ENCODE measurements at places on chromosomes 7 and 10.

- no peak for DNase-seq
Observed at GRCh38 chr7:100612730-100613390, 520 bp downstream of the MOSPD3 start.

GRCh38 chr10:132826524-132827422, 40.8 kb upstream of the NKX6-2 start:
- DNase-seq, result no peak

DNA sequence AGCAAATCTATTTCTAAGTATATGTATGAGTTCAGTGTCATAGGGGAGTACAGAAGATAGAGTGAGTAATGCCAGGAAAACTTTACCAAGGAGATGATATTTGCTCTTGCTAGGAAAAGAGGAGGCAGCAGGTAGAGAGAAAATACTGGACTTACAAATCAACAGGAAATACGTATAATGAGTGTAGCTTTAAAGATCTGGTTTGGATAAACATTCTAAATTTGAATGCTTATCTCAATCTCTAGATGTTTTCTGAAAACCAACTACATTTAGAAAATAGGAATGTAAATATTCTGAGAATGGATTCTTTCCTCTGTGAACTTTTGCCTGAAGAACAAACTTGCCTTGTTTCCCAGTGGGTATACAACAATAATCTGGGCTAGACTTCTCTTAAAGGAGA, 46.9 kb upstream of the GNAI1 start:
- no peak for DNase-seq

- no peak for DNase-seq
Observed at GRCh38 chr7:53119514-53119941, 84.1 kb downstream of the POM121L12 start.

GRCh38 chr10:127298381-127298780, 102.0 kb upstream of the INSYN2A start:
- no peak for DNase-seq

DNA sequence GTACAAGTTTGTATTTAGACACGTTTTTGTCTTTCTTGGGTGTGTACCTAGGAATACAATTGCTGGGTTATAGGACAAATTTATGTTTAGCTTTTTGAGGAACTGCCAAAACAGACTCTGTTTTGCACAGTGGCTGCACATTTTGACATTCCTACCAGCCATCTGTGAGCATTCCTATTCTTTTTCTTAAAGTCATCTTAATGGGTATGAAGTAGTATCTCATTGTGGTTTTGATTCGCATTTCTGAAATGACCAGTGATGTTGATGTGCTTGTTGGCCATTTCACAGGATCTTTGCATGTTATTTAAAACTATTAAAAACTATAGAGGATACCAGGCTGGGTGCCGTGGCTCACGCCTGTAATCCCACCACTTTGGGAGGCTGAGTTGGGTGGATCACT, 32.6 kb upstream of the IL15RA start:
- no peak for DNase-seq

DNA sequence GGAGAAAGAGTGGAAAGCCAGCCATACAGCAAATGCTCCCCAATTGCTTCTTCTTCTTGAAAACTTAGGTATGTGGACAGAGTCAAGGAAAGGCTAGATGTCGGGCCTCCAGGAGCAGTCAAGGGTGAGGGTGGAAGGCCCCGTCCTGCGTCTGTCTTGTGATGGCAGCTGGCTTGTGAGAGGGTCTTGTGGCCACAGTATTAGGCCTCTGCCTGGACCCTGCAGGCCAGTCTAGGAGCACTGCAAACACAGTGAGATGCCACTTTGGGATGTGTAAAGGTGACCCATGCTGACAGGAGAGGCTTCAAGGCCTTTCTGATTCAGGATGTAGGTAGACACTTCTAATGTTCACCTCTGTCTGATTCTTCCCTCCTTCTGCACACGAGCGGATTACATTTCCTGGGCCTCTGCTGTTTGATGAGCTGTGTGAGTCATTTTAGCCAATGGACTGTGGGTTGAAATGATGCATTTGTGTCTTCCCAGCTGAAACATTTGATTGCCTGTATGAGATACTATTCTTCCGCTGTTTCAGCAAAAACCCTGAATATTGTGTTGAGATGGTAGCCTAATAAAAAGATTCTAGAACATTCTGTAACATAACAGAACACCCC, 135.4 kb downstream of the EMX2 start:
- DNase-seq, result no peak

DNA sequence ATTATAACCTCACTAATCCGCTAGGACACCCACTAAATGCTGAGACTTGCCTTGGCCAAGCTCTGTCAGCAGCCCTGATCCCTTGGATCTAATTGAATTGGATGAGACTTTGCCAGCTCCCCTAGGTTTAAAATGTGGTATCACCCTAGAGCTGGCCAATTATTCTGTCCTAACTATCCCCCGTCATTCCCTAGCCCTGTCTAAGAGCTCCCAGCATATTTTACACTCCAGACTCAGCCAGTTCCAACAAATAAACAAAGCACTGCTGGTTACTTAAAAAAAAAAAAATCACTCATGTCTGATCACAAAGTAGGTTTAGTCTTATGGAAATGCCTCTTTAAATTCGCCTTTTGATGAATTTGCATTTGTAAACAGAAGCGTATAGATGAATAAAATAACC, 147.9 kb upstream of the EGR2 start:
- DNase-seq, result no peak

DNA sequence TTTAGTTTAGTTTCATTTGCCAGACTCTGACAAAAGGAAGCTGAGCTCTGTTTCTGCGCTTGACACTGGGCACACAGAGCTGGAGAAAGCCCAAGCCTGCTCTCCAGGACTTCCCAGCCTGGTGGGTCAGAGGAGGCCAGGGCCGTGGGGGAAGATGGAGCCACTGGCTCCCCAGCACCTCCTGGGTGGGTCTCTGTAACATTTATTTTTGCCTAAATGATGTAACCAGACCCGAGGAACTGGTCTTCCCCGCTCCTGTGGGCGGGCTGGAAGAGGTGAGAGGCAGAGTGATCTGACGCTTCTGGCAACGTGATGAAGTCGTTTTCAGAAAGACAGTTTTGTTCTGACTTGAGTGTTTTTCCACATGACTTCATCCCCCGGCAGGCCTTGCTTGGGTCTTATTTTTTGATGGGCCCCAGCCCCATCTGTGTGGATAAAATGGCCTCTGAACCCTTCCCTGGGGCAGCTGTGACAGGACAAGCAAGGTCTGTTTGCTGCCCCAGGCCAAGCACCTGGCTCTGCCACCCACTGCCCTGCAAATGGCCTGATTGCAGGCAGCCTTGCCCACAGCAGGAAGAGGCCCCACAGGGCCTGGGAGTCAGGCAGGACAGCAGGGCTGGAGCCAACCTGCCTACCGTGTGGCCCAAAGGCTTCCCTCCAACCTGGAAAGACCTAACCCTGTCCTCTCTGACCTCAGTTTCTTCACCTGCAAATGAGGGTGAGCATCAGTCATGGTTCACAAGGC, 304.9 kb upstream of the ZMIZ1 start:
- no peak for DNase-seq

GRCh38 chr7:110522061-110522760, 568.7 kb upstream of the LRRN3 start:
- DNase-seq, result peak; percentile 23

GRCh38 chr7:26863518-26864308, 677 bp downstream of the SKAP2 start:
- no peak for DNase-seq

GRCh38 chr7:97043281-97043680, 18.6 kb upstream of the DLX5 start:
- no peak for DNase-seq

DNA sequence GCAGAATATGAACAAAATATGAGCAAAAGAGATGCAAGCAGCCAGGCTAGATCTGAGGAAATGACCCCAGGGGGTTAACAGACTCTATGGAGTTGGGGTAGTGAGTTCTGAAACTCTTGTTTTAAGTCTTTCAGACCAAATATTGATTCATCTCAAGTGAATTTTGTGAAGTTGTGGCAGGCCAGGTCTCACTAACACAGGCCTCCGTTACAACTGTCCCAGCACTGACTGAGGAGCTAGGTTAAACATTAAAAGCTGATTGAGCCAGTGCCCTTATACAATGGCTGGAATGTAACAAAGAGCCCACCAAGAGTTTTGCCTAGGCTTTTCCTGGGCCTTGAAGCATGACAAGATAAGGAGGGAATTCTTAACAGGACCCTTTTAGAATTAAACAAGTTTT, 192.3 kb upstream of the STK17A start:
- no peak for DNase-seq

DNA sequence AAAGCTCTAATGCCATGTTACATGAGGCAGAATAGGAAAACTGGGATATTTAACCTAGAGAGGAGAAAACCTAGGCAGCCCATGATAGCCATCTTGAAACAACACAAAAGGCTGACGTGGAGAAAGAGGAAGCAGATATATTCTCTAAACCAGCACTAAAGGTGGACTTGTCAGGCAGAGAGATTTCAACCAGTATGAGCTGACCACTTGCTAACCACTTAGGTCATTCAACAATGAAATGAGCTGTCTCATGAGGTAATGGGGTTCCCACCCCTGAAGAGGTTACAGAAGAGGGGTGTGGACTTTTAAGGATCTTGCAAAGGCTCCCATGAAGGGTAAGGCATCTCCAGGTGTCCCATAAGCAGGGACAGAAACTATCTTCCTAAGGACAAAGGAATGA, 26.8 kb upstream of the EGR2 start:
- DNase-seq, result no peak

- DNase-seq, result no peak
Observed at GRCh38 chr10:126689461-126689994, 19.0 kb upstream of the C10orf90 start.

DNA sequence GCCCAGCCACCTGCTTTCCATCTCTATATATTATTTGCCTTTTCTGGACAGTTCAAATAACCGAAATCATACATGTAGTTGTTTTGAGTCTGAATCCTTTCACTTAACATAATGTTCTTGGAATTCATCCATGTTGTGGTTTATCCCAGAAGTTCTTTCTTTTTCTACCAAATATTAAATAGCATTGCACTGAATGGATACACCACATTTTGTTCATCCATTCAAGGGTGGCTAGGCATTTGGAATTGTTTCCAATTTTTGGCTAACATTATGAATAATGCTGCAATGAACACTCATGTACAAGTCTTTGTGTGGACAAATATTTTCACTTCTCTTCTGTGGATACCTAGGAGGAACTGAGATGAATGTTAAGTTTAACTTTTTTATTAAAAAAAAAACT, 18.0 kb downstream of the DNAJC1 start:
- no peak for DNase-seq

DNA sequence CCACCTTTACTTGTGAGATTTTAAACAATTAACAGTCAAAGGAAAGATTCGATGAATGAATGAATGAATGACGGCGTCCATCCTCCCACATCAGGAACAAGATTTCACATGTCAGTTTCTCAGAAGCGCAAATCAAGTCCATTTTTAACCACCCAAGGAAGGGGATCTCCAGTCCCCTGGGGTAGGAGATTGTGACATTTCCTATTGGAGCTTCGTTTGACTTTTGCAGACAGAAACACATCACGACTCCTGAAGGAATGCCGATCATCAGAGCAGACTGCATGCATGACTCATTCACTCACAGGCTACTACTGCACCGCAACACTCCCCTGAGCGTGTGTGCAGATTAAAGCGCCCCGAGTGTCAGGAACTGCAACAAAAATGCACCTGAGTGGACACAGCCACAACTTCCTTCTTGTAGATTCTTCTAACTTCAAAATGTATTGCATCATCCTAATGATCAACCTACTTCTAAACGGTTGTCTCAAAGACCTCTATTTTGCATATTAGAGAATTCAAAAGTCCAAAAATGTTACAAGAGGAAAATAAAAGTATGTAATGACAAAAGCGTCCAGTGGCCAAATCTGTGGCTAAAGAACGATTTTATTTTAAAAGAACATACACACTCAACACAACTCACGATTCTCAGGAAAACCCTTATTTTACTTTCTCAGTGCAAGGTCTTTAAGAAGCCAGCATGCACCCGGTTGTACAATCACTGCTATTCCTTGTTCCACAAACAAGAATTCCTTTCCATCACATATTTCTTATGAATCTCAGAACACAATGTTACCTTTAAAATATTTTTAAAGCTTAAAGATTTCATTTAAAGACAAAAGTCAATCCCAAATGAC, 172.6 kb downstream of the FAM107B start:
- DNase-seq, result no peak

DNA sequence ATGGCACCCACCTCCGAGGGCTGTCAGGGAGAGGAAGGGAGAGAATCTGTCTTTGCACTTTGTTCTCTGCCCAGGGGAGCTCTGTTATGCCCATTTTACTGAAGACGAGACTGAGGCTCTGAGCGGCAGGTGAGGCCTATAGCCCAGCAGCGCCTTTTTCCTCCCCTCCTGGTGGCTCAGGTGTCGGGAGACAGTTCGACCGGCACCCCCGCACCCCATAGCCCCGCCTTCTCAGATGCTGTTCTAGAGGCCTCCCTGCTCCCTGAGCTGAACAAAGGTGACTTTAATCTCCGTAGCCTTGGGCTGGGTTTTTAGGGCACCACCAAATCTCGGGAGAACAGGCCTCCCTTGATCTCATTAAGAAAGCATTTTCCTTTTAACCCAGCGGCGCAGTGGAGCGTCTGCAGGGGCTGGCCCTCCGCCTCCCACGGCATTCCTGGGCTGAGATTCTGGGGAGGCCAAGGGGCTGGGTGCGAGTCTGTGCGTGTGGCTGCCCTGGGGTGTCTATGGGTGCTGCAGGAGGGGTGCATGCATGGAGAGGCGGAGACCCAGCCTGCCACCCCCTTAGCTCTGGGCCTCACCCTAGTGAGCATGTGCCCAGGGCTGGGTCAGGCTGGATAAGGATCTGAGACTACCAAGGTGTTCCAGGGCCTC, 3.3 kb downstream of the LFNG start:
- DNase-seq, result no peak

- DNase-seq, result no peak
Observed at GRCh38 chr10:99276848-99277486, 41.3 kb upstream of the HPSE2 start.

GRCh38 chr7:46478046-46478445, 557.0 kb upstream of the IGFBP3 start:
- DNase-seq, result no peak

DNA sequence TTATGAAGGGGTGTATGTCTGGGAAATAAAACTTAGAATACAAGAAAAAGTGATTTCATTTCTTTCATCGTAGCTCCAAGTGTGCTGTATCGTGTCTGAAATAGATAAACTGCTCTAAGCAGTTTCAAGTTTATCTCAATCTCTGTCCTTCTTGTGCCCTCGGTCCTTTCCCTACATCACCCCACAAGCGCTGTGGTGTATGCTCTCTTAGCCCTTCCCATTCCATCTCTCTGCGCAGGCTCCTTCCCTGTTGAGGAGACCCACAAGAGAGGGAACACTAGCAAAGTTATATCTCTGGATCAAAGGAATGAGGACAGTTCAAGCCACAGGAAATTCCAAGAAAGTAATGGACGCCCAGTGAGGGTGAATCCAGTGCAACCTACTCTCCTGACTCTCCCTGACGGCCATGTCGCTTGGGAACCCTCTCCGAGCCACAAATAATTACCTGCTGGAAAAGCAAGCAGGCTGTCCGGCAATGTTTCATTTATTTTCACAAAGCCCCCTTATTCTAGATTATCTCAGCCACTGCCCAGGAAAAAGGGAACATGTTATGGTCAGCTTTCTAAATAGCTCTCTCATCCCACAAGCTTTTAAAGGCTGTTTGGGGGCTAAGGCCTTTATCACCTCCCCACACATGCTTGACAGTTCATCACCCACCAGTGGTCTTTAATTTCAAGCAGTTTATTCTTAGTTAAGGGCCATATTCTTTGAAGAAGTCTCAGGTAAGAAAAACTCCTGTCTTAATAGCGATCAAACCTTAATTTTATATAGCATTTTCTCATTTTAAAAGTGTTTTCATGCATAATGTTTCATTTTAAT, 34.8 kb downstream of the LRRC4 start:
- DNase-seq, result no peak

Data from NCI-H1092 (cell line).